ENCODE measurements at places on chromosomes 1 and 21.

- no peak for DNase-seq
Observed at GRCh38 chr1:243493156-243494129, 237.6 kb downstream of the SDCCAG8 start.

DNA sequence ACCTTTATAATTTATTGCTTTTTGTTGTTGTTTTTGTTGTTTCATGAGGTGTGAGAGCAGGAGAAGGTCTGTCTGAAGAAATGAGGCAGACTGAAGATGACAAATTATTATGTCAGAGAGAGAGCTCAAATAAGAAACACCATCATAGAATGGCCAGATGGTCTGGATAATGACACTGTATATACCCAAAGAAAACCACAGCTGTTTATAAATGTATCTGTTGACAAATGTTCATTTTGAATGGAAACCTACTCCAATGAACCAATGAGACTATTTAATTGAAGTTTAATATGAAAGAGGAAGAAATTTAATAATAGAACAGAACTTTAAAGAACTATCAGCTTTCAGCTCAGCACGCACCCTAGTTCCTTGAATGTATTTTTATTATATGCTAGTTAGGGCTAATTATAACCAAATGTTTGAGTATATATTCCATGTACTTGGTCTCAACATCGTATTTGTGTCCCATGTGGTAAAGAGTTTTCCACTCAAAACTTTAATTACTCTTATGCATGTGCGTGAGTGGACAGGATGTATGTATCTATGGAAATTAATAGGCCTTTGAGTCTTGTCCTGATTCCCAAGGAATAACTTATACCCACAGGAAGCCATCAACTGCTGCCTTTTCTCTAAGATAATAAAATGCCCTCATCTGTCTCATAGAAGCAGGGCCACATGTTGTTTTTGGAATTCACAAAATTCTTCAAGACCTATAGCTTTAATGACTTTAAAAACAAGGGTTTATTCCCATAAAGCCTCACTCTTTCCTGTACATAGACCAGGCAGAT is 202.7 kb downstream of the KCNK2 start:
- DNase-seq = no peak

DNA sequence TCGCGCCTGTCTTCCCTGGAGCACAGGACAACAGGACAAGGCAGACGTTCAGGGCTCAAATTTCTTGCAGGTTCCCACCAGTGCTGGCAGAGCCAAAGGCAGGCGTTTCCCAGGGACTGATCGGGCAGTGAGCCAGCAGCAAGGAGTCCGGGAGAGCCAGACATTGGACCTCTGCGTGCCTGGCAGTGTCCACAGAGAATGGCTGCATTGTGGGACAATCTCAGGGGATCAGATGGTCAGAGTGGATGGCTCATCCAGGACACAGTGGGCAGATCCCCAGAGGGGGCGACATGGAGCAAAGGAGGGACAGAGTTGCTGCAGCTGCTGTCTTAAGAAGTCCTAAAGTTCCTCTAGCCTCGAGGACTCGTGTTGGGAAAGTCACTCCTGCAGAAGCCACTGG is 4.6 kb downstream of the TMEM63A start:
- DNase-seq = no peak

DNA sequence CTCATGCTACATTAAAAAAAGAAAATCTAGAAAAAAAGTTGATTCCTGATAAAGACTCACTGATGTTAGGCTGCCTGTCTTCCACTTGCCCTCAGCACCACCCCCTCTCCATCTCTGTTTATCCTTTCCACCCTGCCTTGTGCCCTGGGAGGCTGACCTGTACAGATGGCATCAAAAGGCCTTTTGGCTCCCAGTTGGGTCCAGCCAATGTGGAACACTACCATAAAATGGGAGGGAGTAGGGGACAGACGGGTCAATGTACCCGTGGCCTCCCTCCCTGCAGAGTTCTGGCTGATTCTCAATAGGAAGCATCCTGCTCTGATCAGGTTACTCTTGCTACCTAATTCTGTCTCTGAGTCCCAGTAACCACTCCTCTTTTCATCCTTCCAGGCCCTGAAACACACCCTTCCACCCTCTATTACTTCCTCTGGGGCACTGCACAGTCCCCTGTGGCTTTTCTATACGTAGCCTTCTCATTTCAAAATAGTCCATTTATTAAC is 300.0 kb downstream of the HHIPL2 start:
- no peak for DNase-seq

DNA sequence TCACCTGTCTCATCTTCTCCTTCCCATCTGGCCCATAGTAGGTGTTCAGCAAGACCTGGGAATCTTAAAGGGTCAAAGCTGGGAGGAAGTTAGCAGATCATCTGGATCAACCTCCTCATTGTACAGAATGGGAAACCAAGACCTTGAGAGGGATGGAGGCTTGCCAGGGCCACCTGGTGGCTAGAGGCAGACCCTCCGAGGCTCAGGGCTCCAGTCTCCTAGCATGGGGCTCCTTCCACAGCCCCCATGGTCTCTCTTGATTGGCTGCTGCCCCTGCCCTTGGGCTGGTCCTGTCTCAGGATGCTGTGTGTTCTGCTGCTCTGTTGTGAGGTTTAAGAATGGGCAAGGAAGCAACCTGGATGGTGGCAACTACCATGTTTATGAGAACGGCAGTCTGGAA is 68.7 kb upstream of the CNTN2 start:
- no peak for DNase-seq

DNA sequence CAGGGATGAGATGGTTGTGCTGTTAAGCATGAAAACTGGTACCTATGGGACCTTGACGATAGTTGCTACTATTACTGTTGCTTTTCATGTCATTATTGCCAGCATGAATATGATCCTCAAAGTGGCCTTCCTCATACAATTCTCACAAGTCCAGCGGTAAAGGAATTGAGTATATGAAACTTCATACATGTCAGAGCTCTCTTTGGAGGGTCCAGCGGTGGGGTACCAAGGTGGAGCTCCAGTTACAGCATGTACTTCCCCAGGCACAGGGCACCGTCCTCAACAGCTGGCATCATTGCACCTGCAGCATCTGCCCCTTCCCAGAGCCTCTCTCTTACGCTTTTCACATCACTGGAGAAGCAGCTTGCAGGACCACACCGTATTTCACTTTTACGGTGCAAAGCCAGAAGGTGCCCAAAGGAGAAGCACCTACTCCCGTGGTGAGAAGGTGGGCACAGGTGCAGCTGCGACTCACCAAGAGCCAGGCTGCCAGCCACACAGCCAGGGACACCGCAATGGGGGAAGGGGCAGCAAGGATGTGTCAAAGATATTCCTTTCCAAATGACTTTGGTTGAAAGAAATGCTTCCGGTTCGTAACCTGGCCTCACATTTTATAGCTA is 166.4 kb upstream of the IRF2BP2 start:
- DNase-seq = no peak

DNA sequence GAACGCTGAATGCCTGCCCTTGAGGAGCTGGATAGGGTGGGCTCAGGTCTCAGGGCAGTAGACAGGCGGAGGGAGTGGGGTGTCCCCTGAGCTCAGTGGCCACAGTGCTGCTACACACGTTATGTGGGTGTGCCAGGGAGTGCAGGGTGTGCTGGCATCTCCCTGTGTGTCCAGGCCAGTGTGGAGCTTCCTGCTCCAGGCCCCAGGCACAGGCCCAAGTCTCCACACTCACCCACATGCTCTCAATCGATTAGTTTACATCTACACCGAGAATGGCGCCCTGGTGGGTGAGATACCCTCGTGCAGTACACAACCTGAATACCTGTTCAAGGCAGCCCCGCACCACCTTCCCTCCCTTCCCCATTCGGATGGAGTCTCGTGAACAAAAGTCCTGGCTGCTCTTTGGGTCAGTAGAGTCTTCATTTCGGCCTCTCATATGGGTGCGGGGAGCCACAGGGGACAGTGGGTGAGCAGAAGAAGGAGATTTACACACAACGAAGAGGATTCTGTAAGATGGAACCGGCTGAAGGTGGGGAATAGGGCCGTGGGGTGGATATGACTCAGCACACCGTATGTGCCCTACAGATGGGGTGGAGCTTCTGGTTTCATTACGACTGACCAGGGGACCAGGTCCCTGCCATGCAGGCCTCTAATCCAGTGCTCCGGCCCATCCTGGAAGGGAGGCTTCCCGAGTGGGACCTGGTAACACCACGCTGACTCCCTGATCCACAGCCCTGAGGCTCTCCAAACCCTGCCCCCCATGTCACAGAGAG is 93.3 kb downstream of the SPSB1 start:
- DNase-seq = no peak

GRCh38 chr1:89908672-89909436 is 86.1 kb upstream of the ZNF326 start:
- DNase-seq = no peak

- no peak for DNase-seq
Observed at GRCh38 chr1:53257454-53258081, 19.2 kb upstream of the MAGOH start.

DNA sequence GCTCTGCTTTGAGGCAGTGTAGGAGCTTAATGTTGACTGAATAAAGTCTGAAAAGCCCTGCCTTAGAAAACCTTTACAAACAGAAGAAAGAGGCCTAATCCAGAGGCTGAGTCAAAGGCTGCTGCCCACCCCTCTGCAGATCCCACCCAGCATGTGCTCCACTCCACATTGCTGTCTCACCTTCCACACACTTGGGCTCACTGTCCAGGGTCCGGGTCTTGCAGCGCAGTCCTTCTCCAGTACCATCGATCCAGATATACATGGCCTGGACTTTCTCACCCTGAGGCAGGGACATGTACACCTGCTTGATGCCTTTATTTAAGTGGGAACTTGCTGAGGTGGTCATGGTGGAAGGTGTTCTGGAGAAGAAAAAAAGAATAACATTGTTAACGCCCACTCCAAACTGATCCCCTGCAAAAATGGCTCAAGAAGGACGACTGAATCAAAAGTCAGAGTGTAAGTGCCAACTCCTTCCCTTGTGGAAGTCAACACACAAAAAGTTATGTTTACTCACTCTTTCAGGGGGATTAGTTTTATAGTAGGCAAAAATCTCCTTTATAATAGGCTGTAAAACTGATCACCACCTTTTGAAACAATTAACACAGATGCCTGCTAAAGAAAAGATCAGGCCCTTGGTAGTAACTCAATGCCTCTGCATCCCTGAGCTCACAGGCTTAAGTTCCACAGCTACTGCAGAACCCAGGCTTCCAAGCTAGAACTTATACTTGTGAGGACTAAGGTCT is 3.0 kb downstream of the GLUL start:
- no peak for DNase-seq
